ENCODE measurements at places on chromosomes 12 and 14. TPM values are rescaled to one million over a fixed set of nuclear protein-coding genes. Genes with fewer than 3 reads are reported as not detected.

GRCh38 chr14:40122968-40123648 lies 690.9 kb upstream of the FBXO33 start:
- no peak for DNase-seq
- no peak overlapping the region for H3K4me3 ChIP-seq
- H3K36me3 ChIP-seq: no peaks in the 10 kb centered on the region
- no peaks in the 10 kb centered on the region for H3K4me1 ChIP-seq

GRCh38 chr12:14769466-14769968 lies 33.8 kb downstream of the WBP11 start:
- H3K4me3 ChIP-seq: peak overlapping the region; percentile 97
- peaks cover 7% of the 10 kb centered on the region for H3K36me3 ChIP-seq
- H3K4me1 ChIP-seq: peaks cover 51% of the 10 kb centered on the region
- no peaks in the 10 kb centered on the region for H3K27me3 ChIP-seq
- no peak for DNase-seq

- no peaks in the 10 kb centered on the region for H3K27me3 ChIP-seq
- H3K36me3 ChIP-seq: no peaks in the 10 kb centered on the region
- no peak for DNase-seq
- H3K4me3 ChIP-seq: no peak overlapping the region
Measured at GRCh38 chr14:61408498-61408897, 87.1 kb downstream of the PRKCH start.

IAPP gene
- not detected for total RNA-seq

GRCh38 chr12:79655036-79655435 lies 35.7 kb downstream of the PAWR start:
- H3K36me3 ChIP-seq: peaks cover 7% of the 10 kb centered on the region
- H3K27me3 ChIP-seq: no peaks in the 10 kb centered on the region
- no peak overlapping the region for H3K4me3 ChIP-seq
- DNase-seq: no peak
- peak overlapping the region; percentile 49 for H3K27ac ChIP-seq
- H3K4me1 ChIP-seq: peaks cover 55% of the 10 kb centered on the region

RTL1 gene
- not detected for total RNA-seq

FAM90A1 gene
- not detected for total RNA-seq

- DNase-seq: no peak
- H3K4me3 ChIP-seq: no peak overlapping the region
- no peaks in the 10 kb centered on the region for H3K36me3 ChIP-seq
- H3K4me1 ChIP-seq: no peaks in the 10 kb centered on the region
- H3K27ac ChIP-seq: no peak overlapping the region
Measured at GRCh38 chr14:57657487-57657886, 163.8 kb upstream of the CCDC198 start.

- H3K27me3 ChIP-seq: no peaks in the 10 kb centered on the region
- no peak for DNase-seq
- H3K36me3 ChIP-seq: no peaks in the 10 kb centered on the region
- H3K4me3 ChIP-seq: no peak overlapping the region
- H3K27ac ChIP-seq: no peak overlapping the region
Measured at GRCh38 chr14:33941718-33942117, 9.2 kb downstream of the EGLN3 start.

DNA sequence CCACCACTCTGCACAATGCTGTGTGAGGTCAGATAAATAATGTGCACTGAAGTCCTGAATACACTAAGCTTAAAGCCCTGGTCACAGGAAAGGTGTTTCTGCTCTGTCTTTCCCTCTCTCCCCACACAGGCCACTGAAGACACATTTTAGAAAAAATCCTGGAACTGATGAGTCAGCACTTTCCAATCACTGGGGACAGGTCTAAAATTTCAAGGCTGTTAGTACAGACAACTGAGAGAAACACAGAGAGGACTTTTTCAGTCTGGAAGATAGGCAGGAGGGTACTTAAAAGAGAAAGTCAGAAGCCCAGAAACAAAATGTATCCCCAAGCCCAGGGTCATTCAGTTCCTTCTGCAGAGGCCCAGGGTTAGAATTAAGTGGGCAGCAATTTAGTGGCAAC lies 333.9 kb upstream of the CCDC196 start:
- H3K27me3 ChIP-seq: no peaks in the 10 kb centered on the region
- H3K4me3 ChIP-seq: no peak overlapping the region
- H3K4me1 ChIP-seq: no peaks in the 10 kb centered on the region
- DNase-seq: no peak

DNA sequence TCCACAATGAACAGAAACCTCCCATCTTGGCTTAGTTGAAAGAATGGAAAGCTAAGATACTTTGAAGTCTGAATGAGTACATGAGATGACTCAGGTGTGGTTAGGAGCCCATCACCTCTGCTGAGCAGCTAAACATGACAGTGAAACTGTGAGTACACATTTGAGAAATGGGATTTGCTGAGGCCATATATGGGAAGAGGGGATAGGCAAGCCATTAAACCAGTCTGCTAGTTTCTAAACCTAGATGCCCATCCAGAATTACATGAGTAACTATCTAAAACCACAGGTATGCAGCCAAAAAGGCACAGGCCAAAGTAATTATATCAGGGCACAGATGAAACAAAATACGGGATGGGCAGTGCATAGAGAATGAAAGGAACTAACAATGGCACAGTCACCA lies 41.2 kb downstream of the NKX2-1 start:
- H3K36me3 ChIP-seq: no peaks in the 10 kb centered on the region
- peaks cover 13% of the 10 kb centered on the region for H3K27me3 ChIP-seq
- H3K4me1 ChIP-seq: no peaks in the 10 kb centered on the region
- H3K27ac ChIP-seq: no peak overlapping the region
- DNase-seq: no peak

DNA sequence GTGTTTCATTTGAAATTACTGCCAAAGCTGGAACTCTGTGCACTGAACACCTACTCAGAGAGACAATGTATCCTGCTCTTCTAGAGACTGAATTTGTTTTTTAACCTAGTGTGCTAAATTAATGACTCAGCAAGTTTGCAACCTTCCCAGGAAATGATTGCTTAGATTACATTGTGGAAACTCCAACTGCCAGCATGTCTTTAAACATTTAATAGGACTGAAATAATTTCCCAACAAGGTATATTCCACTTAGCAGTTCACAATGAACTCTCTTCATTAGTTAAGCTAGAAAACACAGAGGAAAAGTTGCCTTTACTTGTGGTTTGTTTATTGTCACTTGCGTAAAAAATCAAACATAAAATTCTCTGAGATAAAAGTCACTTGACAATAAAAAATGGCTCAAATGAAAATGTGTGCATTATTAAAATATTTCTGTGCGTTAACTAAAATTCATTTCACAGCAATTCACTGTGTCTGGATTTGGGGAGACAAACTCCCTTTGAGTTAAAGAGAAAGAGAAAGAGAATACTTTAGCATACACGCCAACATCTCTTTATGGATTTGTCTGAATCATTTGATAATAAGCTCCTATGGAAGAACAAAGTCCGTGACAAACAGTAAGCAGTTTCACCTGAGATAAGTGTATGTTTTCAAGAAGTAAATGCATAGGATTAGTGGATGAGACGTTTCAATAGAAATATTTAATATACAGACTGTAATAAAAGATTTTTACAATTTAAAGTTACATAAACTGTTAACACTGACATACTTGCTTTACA lies 284.0 kb downstream of the PRKD1 start:
- no peak for DNase-seq
- no peak overlapping the region for H3K4me3 ChIP-seq
- H3K36me3 ChIP-seq: peaks cover 14% of the 10 kb centered on the region
- H3K27ac ChIP-seq: no peak overlapping the region
- no peaks in the 10 kb centered on the region for H3K27me3 ChIP-seq

GRCh38 chr14:59695198-59695597 lies 118.6 kb upstream of the CCDC175 start:
- H3K4me3 ChIP-seq: no peak overlapping the region
- no peak for DNase-seq
- H3K27ac ChIP-seq: no peak overlapping the region
- peaks cover 4% of the 10 kb centered on the region for H3K4me1 ChIP-seq
- no peaks in the 10 kb centered on the region for H3K36me3 ChIP-seq

GRCh38 chr14:35362450-35362849 lies 42.1 kb downstream of the NFKBIA start:
- DNase-seq: no peak
- H3K4me3 ChIP-seq: no peak overlapping the region
- peaks cover 36% of the 10 kb centered on the region for H3K4me1 ChIP-seq
- no peaks in the 10 kb centered on the region for H3K27me3 ChIP-seq
- no peaks in the 10 kb centered on the region for H3K36me3 ChIP-seq

DNA sequence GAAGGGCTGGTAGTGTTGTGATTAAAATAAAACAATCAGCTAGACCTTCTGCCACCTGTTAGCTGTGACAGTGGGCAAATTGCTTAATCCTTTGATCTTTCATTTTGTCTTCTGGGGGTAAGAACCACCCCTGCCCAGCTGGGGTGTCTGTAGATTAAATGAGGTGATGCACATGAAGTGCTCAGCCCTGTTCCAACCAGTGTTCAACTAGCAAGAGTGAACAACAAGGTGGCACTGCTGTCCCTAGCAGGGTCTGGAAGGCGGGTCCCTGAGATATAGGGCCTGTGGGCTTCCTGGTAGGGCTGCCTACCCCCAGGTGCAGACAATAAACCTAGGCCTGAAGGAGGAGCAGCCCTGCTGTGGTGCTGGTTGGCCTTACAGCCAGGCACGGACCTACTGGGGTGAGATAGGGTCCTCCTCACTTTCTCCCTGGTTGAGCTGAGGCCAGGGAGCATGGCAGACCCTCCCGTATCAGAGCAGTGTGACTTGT lies 60.6 kb downstream of the ARL6IP4 start:
- no peaks in the 10 kb centered on the region for H3K27me3 ChIP-seq
- no peak overlapping the region for H3K4me3 ChIP-seq
- H3K27ac ChIP-seq: no peak overlapping the region
- H3K36me3 ChIP-seq: no peaks in the 10 kb centered on the region
- peak; percentile 46 for DNase-seq

DAO gene
- not detected for total RNA-seq

- no peaks in the 10 kb centered on the region for H3K27me3 ChIP-seq
- no peak for DNase-seq
- peak overlapping the region; percentile 92 for H3K27ac ChIP-seq
- H3K4me1 ChIP-seq: peaks cover 48% of the 10 kb centered on the region
- peaks cover 12% of the 10 kb centered on the region for H3K36me3 ChIP-seq
Measured at GRCh38 chr12:27330846-27331245, 1.8 kb upstream of the BMAL2 start.

RNASE13 gene
- not detected for total RNA-seq

DNA sequence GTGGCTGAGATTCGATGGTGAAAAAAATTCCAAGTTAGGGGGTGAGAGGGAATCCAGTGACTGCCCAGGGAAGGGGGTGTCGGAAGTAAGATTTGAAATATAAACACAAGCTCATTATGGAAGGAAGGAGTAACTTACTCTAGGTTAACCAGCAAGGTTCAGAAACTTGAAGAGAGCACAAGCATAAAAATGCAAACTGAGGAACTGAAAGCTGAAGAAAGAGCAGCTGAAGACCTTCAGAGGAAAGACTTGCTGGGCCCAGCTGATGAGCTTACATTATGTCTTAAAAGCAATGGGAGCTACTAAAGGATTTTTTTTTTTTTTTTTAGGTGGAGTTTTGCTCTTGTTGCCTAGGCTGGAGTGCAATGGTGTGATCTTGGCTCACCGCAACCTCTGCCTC lies 189.7 kb upstream of the GRIN2B start:
- H3K4me3 ChIP-seq: no peak overlapping the region
- H3K4me1 ChIP-seq: no peaks in the 10 kb centered on the region
- no peak for DNase-seq
- peaks cover 36% of the 10 kb centered on the region for H3K27me3 ChIP-seq
- H3K27ac ChIP-seq: no peak overlapping the region
- no peaks in the 10 kb centered on the region for H3K36me3 ChIP-seq

DNA sequence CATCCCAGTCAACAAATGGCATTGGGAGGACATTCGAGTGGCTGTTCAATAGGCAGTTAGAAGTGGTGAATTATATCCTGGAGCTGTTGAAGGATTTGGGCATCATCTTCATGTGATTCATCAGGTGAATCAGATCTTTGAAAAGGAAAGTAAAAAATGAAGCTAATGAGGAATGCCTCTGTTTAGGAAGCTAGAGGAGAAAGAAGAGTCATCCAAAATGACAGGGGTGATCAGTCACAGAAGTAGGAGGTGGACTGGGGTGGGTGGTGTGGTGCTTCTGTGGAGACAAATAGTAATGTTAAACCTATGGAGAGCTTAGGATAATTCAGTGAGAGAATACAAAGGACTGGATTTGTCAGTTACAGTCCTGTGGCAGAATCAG lies 32.7 kb downstream of the DIP2B start:
- peak overlapping the region; percentile 42 for H3K27ac ChIP-seq
- peaks cover 22% of the 10 kb centered on the region for H3K4me1 ChIP-seq
- peaks cover 5% of the 10 kb centered on the region for H3K36me3 ChIP-seq
- DNase-seq: no peak
- H3K4me3 ChIP-seq: peak overlapping the region; percentile 13

- no peaks in the 10 kb centered on the region for H3K36me3 ChIP-seq
- H3K4me3 ChIP-seq: no peak overlapping the region
- no peak overlapping the region for H3K27ac ChIP-seq
- no peaks in the 10 kb centered on the region for H3K27me3 ChIP-seq
- H3K4me1 ChIP-seq: no peaks in the 10 kb centered on the region
- no peak for DNase-seq
Measured at GRCh38 chr14:78782551-78782950, 612.4 kb downstream of the NRXN3 start.

DNA sequence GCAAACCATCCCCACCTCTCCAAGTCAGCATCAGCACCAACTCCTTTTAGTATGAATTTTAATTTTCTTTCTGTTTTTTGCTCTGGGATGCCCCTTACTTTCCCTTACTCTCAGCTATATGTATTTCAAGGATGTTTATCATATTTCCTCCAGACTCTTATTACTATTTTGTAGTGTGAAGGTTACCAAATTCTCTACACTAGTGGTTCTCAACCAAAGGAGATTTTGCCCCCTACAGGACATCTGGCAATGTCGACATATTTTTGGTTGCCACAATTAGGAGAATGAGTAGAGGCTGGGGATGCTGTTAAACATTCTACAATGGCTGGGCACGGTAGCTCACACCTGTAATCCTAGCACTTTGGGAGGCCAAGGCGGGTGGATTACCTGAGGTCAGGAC lies 29.1 kb upstream of the SOS2 start:
- no peaks in the 10 kb centered on the region for H3K36me3 ChIP-seq
- no peaks in the 10 kb centered on the region for H3K4me1 ChIP-seq
- H3K4me3 ChIP-seq: no peak overlapping the region
- DNase-seq: no peak

DNA sequence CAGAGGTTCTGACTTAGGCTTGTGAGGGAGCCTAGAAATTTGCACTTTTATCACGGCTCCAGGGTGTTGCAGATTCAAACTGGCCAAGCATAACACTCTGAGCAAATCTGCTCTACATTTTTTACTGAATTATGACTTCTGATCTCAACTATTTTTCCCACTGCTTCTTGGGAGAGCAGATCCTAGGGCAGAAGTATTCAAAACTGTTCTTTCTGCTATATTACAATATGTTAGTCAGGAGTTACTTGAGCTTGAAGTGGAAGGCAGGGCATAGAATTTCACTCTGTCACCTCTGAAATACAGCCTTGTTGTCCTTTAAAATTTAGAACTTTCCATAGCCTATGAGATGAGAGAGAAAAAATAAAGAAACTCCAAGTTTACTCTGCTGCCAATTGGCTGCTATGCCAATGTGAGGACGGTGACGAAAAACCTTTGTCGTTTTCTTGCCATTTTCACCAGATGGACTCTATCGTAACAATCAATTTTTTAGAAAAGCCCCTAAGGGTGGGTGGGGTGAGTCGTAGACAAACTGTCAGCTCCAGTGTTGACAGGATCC lies 16.4 kb upstream of the KERA start:
- no peaks in the 10 kb centered on the region for H3K36me3 ChIP-seq
- peaks cover 27% of the 10 kb centered on the region for H3K4me1 ChIP-seq
- no peak for DNase-seq
- H3K27me3 ChIP-seq: no peaks in the 10 kb centered on the region

GRCh38 chr14:100781952-100782351 lies 44.0 kb upstream of the MEG3 start:
- no peak overlapping the region for H3K4me3 ChIP-seq
- H3K36me3 ChIP-seq: no peaks in the 10 kb centered on the region
- peaks cover 9% of the 10 kb centered on the region for H3K27me3 ChIP-seq
- DNase-seq: no peak
- H3K27ac ChIP-seq: no peak overlapping the region
